ENCODE measurements at places on chromosomes 11 and 22.

DNA sequence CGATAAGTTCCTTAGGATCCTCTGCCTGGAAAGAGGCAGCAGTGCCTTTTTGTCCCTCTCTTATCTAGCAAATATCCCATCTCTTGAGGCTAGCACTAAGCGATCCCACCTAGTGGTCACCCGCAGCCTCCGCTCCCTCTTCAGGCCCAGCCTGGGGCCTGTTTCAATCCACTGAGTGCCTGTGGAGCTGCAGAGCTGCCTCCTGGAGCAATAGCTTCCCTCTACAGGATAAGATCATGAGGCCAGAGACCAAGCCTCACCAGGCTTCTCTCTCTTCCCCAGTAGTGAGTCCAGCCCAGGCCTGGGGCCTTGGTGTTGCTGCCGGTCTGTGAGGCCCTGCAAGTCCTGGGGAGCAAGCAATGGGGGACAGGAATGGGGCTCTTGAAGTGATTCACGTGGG is 65.8 kb downstream of the SLC22A12 start:
- DNase-seq = no peak

DNA sequence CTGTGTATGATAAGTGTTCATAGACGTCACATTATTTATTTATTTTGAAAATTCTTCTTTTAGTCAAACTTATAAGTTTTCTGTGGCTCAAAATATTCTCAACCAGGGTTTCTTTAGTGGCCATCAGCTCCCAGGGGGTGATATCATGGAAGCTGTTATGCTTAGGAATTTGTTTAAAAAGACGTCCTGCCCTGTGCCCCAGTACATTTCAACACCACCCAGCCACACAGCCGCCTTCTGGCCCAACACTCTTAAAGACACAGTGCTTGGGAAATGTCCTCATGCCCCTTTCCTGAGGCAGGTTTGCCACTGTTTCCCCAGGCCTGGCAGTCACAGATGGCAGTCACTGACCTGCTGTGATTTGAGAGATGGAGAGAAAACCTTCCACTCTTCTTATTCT is 19.9 kb downstream of the TSKU start:
- no peak for DNase-seq

GRCh38 chr11:73168925-73169579 is 26.9 kb upstream of the FCHSD2 start:
- DNase-seq = no peak

DNA sequence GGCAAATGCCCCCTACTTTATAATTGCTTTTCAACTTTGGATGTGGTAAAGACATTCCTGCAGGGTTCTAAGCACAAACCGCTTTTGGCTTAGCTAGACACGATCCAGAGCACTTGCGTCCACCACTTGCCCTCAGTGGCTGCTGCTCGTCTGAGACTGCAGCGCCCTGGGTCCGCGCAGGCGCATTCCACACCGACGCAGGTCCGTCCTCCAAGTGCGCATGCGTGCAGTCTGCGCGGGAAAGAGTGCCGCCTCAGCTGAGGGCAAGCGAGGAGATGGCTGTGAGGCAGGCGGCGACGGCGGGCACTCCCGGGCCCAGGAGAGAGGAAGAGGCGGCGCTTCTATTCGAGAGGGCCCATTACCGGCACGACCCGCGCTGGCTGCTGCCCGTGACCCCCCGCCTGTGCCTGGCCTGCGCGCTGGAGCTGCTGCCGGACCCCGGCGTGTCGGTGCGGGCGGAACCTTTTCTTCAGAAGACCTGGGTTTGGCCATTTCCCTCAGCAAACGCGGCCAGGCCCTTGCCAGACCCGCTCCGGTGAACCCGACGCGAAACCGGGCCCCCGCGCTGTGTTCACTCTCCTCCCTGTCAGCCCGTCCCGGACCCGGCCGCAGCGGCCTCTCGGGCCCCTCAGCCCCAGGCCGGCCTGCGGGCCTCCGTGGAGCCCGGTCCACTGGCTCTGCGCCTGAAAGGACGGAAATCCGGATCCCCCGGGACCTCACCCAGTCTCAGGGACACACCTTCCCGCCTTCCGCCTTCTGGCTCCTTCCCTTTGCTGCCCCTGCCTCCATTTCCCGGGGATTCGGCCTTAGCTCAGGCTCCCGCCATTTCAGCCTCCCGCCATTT is at the start of gene MEI1:
Gene MEI1, plus strand, starts transcription at position 240 of the 844 bp plus-strand sequence. Its CDS starts 36 bp downstream, at position 276.
- peak; percentile 90 for DNase-seq

DNA sequence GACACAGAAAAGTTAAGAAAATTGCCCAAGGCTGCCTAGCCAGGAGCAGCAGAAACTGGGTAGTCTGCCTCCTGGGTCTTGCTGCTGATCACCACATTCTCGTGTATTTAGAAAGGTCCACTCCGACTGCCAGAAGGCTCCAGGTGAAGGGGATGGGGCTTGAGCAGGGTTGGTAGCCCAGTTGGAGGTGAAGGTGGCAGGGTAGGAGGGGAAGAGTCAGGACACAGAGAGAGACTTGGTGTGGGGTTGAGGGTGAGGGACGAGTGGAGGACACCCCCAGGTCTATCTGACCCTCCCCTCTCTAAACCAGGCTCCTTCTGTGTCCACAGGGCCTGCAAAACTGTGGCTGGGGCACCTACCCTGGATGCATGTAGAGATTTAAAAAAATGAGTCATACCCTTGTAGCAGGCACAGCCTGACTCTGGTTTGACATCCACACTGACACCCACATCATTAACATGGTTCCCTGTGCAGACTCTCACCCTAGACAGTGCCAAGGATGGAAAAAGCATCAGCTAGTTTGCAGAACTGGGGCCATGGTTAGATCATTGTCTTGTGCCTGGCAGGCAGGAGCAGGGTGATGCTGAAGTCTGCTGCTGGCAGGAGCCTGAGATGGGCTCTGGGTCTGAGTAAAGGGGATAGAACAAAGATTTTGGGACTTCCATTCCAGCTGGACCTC is 273.2 kb downstream of the TENM4 start:
- DNase-seq = no peak

DNA sequence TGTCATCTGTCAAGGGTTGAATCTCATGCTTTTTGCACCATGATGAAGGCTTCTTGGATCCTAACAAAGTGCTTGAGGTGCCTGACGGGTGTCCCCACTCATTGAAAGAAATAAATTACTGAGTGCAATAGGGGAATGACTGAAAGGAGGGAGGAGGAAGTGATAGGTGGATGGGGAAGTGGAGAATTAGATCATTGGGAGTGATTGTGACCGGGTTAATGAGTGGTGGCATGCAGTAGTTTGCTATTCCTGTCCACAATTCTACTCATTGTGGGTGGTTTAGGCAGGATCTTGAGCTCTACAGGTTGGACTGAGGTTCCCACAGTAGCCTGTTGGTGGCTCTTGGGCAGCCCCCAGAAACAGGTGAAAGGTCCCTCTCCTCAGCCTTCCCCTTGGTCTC is 44.3 kb downstream of the THAP12 start:
- DNase-seq = no peak

DNA sequence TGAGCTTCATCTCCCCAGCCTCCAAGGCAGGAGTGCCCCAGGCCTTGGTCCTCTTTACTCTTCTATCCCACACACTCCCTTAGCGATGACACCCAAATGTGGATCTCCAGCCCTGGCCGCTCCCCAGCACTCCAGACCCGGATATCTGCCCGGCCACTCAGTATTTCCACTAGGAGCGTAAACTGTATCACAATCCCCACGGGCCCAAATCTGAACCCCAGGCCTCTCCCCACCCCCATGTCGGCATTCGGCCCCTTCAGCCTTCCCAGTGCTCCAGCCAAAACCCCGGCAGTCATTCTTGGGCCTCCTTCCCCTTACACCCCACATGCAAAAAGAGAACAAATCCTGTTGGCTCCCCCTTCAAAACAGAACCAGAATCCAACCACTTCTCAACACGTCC is 20.8 kb downstream of the WNT11 start:
- peak; percentile 42 for DNase-seq

- DNase-seq = no peak
Observed at GRCh38 chr11:60485987-60486386, 6.6 kb upstream of the MS4A12 start.

DNA sequence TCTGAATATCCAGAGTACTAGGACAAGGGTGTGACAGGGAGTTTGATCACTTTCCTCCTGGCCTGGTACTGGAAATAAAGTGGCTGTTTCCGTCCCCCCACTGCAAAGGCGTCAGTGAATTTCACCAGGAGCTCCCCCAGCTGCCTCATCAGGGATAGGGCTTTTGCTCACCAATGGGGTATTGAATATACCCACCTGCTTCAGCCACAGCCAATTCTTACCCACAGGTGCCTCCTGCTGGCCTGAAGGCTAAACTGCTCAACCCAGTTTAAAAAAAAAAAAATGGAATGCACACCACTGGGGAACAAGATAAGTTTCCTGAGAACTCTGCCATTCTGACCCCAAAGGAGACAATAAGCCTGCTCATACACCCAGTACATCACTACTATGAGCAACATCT is 65.3 kb upstream of the MS4A8 start:
- no peak for DNase-seq

DNA sequence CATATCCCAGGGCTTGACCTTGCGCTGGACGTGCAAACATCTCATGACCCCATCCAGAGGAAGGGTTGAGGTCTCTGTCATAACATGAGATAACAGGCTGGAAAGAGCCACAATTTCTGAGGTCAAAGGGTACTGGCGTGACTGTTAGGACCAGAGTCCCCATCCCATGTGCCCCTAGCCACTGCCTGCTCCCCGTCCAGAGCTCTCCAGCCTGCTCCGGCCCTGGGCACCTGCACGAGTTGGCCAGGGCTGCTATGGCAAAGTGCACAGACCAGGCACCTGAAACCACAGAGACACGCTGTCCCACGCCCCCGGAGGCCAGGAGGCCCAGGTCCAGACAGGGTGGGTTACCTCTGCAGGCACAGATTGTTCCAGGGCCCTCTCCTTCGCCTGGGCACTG is 58.9 kb downstream of the SHANK2 start:
- no peak for DNase-seq

GRCh38 chr11:3679077-3679476 is 7.9 kb upstream of the CHRNA10 start:
- DNase-seq = no peak

DNA sequence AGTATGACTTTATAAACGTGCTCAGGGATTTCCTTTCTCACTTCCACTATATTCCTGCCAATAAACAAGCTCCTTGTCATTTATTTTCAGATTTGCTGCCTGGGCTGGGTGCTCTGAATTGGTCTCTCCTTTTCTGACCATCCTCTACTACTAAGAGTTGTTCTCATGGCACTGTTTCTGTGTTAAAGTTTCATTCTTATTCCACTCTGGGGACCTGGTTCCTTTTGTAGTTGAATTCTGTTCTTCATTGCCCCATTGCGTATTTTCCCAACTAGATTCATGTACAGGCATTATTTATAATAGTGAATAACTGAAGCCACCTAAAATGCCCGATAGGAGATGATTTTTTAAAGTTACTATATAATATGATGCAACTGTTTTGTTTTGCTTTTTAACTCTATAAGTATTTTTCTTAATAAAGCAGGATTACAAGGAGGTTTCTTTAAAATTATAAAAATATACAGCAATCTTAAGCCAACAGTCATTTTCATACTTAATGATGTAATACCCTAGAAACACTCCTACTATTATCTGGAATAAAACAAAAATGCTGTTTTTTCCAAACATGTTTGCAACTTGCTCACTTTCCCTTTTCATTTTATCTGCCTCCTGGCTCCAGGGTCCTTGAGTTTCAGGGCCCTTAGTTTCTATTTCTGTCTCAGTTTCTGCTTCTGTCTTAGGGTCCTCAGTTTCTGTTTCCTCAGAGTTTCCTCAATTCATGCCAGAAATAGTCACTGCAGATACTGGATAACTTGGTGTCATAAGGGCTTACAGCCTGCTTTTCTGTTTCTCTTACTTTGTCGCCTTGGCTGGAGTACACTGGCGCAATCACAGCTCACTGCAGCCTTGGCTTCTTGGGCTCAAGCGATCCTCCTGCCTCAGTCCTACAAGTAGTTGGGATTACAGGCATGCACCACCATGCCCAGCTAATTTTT is 9.8 kb upstream of the FUT4 start:
- DNase-seq = no peak

- DNase-seq = no peak
Observed at GRCh38 chr22:26447584-26448329, 18.7 kb downstream of the ASPHD2 start.

GRCh38 chr11:10473371-10473770 is 18.3 kb downstream of the AMPD3 start:
- DNase-seq = no peak

- no peak for DNase-seq
Observed at GRCh38 chr22:24473284-24473683, 21.8 kb upstream of the UPB1 start.

GRCh38 chr11:120556797-120557196 is 45.2 kb downstream of the GRIK4 start:
- DNase-seq = no peak
